ENCODE measurements at places on chromosomes 5 and 9.

GRCh38 chr5:67431191-67431590 is 234.6 kb upstream of the CD180 start:
- DNase-seq = no peak

GRCh38 chr9:18923167-18923566 is 109.8 kb downstream of the SAXO1 start:
- DNase-seq = no peak

DNA sequence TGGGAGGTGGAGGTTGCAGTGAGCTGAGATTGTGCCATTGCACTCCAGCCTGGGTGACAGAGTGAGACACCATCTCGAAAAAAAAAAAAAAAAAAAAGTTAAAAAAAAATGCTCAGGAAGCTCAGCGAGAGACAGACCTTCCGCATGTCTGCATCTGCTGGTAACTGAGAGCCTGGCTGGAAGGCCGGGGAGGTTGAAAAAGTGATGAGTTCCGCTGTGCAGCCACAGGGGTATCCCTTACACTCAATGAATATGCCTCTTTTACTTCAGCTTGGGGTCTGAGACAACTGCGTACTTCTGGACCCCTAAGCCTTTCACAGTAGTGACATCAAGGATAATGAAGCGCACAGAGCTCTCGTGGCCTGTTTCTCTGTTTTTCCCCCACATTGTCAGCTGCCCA is 179.9 kb upstream of the KLF4 start:
- no peak for DNase-seq

- DNase-seq = no peak
These were observed 29.4 kb downstream of the DROSHA start for GRCh38 chr5:31502506-31502905.

DNA sequence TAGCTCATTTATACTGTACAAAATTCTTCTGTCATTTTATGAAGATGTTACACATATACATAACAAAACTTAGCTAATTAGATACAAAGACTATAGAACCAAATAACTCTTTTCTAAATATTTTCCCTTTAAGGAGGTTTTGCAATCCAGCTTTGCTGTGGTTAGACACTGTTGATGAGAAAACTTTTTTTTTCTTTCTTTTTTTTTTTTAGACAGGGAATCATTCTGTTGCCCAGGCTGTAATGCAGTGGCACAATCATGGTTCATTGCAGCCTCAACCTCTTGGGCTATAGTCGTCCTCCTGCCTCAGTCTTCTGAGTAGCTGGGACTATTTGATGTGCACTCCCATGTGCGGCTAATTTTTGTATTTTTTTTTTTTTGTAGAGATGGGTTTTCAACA is 38.5 kb upstream of the CDKN2B start:
- DNase-seq = no peak

DNA sequence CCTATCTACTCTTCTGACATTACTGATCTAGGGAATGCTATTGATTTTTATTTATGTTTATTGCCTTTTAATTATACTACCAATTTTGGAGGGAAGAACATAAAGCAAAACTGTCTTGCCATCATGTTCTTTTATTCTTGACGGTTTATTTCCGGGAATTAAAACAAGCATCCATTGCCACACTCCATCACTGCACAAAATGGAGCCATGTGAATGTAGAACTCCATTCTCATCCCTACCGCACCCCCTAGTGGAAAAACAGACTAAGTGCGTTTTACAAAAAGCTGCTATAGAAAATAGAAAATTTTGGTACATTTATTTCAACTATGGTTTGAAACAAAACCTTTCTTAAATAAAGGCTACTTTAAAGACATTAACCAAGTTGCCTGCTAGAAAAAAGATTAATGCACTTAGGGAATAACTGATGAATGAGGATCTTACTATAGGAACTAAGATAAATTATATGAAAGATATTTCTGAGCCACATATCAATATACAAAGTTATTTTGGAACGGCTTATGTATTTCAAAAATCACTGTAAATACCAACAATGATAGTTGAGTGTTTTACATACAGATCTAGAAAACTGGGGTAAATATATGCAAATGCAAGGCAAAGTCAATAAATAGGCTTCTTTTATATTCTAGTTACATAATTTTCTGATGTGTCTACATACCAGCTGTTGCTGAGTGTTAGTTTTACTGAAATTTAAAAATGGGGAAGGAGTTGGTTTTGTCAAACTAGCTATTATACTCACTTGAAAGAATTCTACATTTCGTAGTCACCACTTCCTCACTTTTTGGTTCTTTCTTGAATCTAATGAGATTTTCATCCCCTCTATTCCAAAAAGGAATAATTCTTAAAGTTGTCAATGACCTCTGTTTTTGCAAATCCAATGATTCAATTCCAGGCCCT is 26.5 kb downstream of the OXCT1 start:
- DNase-seq = peak; percentile 27

GRCh38 chr5:130112246-130112645 is 208.0 kb downstream of the CHSY3 start:
- DNase-seq = no peak

DNA sequence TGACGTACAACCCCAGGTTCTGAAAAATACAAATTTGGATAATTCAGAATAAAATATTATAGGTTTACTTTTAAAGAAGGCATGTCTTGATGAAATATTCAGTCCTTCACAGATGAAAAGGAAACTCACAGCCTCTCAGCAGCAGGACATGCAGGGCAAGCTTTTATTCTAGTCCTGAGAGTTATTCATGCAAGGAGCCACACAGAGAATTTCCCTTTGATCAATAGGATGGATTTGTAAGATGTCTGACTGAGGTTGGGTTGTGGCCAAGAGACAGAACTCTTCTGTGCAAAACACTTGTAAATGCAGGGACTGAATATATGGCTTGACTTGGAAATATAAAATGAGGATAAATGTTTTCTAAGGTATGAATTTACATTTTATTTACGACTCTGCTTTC is 48.8 kb upstream of the TBCA start:
- DNase-seq = no peak

DNA sequence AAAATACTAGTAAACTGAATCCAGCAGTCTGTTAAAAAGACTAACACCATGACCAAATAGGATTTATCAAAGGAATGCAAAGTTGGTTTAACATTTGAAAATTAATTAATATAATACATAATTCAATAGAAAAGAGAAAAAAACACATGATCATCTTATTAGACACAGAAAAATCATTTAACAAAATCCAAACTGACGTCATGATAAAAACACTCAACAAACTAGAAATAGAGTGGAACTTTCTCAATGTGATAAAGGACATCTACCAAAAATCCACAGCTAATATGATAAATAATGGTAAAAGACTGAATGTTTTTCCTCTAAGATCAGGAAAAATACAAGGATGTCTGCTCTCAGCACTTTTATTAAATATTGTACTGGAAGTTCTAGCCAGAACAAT is 40.4 kb upstream of the KCNIP1 start:
- no peak for DNase-seq

DNA sequence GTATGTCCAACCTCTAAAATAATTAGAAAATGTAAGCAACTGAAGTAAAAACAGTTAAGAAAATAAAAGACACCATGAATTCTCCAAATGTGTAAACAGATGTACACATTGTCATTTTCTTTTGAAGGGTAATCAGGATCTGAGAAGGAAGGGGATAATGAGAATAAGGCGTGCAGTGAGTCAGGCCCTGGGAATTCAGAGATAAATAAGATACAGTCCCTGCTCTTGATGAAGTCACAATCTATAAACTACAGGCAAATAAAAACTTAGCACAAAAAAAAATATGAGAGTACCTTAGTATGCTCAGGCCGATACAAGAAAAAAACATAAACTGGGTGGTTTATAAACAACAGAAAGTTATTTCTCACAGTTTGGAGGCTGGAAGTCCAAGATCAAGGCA is 315.3 kb downstream of the DNAH5 start:
- DNase-seq = no peak

DNA sequence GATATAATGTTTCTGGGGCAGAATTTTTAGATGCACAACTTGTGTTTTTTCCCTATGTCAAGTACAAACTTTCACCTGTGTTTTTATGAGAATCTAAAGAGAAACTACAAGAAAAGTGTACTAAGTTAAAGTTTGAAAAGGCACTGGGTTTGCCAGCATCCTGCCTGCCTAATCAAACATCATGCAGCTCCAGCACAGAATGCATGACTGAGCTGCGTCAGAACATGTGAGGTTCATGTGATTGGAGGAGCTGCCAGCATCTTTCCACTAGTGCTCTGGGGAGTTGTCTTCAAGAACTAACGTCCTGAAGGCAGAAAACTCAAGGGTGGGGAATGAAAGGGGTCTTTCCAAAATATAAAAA is 46.1 kb upstream of the RIC1 start:
- peak; percentile 59 for DNase-seq

DNA sequence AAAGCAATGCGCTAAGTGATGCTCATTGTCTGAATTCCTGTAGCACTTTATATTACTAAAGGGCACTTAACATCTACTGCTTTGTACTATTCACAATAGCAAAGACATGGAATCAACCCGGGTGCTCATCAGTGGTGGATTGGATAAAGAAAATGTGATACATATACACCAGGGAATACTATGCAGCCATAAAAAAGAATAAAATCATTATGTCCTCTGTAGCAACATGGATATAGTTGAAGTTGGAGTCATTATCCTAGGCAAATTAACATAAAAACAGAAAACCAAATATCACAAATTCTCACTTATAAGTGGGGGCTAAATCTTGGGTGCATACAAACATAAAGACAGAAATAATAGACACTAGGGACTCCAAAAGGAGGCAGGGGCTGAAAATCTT is 308.3 kb downstream of the TRPM3 start:
- DNase-seq = no peak

GRCh38 chr9:106596984-106597383 is 266.0 kb upstream of the ZNF462 start:
- no peak for DNase-seq

DNA sequence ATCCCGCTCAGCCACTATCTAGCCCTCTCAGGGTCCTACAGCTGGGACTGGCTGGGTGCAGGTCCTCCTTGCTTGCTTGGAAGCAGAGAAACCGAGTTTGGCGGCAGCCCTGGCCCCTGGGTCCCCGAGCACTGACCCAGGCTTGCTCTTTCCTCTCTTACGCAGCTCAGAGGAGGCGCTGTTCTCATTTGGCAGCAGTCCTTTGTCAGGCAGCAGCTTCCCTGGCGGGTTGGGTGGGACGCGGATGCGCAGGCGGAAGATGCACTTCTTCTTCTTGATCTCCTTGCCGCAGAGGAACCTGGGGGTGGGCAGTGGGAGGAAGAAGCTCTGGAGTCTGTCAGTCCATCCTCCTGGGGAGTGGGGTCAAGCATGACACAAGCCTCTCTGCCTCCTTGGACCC is 14.5 kb downstream of the PHF19 start:
- no peak for DNase-seq

GRCh38 chr5:93348231-93348630 is 232.8 kb downstream of the NR2F1-AS1 start:
- no peak for DNase-seq

DNA sequence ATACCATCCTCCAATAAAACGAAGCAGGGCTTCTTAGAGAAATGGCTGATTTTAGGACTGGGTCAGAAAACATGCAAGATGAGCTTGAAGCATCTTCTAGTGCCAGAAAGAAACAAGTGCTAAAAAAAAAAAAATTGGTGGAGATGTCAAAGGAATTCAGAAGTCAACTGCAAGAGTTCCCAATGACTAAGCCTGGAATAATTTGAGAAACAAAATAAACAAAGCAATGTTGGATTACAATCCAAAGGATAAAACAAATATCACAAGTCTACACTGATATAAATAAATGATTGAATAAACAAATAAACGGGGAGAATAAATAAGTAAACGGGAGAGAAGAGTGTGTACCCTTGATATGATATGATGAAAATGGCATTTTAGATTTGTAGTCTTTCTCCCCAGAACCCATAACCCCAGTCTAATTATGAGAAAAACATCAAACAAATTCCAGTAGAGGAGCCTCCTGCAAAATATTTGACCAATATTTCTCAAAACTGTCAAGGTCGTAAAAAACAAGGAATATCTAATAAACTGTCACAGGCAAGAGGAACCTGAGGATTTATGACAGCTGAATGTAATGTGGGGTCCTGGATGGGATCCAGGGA is 63.5 kb upstream of the CCL21 start:
- DNase-seq = no peak

GRCh38 chr9:34070606-34071324 is 22.1 kb upstream of the UBAP2 start:
- no peak for DNase-seq

GRCh38 chr9:37635808-37636207 is 14.9 kb upstream of the FRMPD1 start:
- no peak for DNase-seq
